ENCODE measurements at places on chromosomes 7 and 10.

DNA sequence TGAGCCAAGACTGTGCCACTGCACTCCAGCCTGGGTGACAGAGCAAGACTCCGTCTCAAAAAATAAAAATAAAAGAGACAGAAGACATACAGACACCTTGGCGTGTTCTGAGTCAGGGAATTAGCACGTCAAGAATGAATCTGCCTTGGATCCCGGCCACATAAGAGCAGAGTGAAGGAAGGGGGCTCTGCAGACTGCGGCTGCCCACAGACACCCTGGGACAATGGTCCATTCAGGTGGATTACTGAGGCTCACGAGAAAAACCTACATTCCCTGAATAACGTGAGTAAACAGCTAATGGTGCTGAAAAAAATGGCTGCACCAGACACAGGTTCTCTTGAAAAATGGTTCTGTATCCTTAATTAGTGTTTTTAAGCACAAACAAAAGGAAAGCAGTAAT, 100.1 kb upstream of the FGFR2 start:
- DNase-seq, result no peak

GRCh38 chr10:69860271-69860670, 58.6 kb downstream of the COL13A1 start:
- no peak for DNase-seq

- DNase-seq, result no peak
These were observed 87.4 kb upstream of the RSU1 start for GRCh38 chr10:16904639-16905061.

DNA sequence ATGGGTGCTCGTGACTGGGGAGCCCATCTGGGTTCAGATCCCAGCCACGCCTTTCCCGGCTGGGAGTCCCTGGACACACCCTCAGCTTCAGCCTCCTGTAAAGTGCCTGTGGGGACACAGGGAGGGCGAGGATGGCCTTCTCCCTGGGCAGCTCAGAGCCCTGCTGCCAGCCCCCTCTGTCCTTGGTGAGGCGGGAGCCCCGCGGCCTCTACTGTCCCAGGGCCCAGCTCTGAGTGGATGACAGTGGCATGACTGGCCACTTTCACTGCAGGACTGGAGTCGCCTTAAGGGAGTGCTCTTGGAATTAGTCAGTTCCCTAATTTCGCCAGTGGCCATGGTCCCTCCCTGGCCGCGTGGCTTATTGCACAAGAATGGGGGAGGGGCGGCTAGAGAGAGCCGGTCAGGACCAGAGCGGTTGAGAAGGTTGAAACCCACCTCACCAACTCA, 4.6 kb downstream of the BRI3 start:
- DNase-seq, result no peak

DNA sequence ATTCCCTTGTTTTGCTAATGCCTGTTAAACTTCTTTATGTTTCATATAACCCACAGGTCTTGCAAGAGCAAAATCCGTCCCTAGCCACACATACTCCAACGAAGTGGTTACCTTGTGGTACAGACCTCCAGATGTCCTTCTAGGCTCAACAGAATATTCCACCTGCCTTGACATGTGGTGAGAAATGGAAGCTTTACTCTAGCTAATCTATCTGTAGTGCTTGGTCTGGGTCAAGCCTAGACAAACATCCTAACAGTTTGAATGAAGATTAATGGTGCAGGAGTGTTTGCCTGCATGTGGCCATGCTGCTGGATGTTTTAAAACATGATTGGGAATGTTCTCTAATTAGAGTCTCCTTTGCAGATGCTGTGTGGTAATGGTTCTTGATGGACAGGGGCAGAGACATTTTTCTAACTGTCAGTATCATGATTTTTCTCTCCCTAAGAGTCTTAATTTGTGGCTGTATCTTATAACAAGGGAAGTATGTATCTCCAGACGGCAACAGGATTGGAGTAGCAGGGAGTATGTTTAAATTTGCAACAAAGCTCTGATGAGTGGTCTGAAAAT, 308.5 kb upstream of the FZD1 start:
- DNase-seq, result peak; percentile 95
